CD4-positive, alpha-beta memory T cell (primary cell): ENCODE measurements at places on chromosomes 13 and 19. TPM values are rescaled to one million over a fixed set of nuclear protein-coding genes. Genes with fewer than 3 reads are reported as not detected.

- DNase-seq = no peak
Observed at GRCh38 chr13:34847766-34848165, 94.3 kb upstream of the NBEA start.

- DNase-seq = no peak
Observed at GRCh38 chr19:7480970-7481255, 7.9 kb downstream of the PEX11G start.

DNA sequence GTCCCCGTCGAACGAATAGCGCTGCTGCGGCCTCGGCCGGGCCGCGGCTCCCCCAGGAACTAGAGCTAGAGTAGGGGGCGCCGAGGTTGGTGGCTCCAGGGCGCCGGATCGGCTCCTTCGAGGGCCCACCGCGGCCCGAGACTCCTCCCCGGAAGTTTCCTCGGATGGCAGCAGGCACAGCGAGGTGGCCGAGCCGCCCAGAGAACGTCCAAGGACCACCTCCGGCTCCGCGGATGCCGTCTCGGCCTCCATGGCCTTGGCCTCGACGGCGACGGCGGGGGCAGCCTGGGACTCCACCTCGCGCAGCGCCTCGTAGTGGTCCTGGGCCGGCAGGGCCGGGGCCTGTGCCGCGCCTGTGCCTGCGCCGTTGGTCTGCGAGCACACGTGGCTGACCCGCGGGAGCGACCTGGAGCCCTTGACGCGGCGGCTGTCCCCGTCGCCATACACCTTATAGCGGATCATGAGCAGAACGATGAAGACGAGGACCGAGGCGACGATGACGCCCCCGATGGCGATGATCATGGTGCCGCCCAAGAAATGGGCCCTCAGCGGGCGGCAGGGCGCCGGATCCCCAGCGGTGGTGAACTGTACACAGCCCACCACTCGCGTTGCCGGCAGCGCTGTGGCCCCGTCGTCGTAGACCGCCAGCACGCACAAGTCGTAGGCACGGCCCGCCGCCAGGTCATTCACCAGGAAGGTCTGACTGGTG, 11.8 kb downstream of the IFNL1 start:
- no peak for DNase-seq

- DNase-seq = no peak
Observed at GRCh38 chr19:54133312-54133956, 4.1 kb upstream of the CNOT3 start.

DNA sequence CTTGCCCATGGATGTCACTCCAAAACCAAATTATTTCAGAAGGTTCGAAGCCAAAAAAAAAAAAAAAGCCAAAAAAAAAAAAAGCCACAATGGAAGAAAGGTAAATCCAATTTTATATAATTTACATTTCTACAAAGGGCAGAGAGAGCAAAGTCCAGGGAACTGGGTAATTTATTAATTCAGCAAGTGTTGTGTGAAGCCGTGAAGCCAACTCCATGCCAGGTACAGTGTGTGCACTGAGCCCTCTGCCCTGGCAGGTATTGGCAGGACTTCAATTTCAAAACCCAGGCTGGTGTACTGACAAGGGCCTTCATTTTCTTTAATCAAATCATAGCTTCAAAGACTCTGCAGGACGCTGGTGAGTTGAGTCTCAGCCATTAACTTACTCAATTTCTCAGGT, 5.5 kb upstream of the RFPL4A start:
- DNase-seq = no peak

DNA sequence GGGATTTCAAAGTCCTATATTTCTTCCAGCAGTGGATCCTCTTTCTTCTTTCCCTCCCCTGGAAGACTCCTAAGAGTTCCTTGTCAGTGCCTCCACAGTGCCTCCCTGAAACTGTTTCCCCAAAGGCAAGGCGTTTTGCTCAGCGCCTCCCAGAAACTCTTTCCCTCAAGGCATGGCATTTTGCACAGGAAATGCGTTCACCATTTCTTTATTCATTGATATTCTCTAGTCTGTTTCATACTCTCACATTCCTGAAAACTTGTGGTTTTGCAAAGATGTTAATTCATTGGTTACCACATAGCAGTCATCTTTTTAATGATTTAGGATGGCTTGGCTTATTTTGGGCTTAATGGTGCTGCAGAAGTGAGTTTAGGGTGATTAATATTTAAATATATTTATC, 177.3 kb upstream of the SLC10A2 start:
- no peak for DNase-seq

- no peak for DNase-seq
Observed at GRCh38 chr19:58395220-58395978, at the start of gene RNF225. Gene RNF225 (plus strand): TSS chr19:58395656. CDS start chr19:58396090, 434 bp downstream.

- no peak for DNase-seq
Observed at GRCh38 chr13:73278186-73278585, 219.4 kb downstream of the KLF5 start.

GRCh38 chr19:46618670-46619231, 6.1 kb downstream of the PTGIR start:
- DNase-seq = peak; percentile 53

DNA sequence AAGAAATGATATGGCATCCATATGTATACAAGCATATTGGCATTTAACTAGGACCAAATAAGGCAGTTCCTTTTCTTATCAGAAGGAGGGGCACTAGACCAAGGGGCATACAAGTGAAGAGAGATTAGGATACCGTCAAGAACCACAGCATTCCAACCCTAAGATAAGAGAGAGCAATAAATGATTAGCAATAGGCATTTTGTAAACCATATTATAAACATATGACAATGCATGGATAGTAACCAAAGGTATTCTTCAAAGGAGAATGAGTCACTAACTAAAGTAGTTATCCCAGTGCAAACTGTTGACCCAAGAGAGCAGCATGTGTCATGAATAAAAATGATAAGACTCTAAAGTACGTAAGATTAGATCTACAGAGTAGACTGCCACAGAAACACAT, 500.9 kb upstream of the HTR2A start:
- DNase-seq = no peak

GRCh38 chr19:58154287-58154678, 3.7 kb upstream of the ZNF329 start:
- DNase-seq = no peak

DNA sequence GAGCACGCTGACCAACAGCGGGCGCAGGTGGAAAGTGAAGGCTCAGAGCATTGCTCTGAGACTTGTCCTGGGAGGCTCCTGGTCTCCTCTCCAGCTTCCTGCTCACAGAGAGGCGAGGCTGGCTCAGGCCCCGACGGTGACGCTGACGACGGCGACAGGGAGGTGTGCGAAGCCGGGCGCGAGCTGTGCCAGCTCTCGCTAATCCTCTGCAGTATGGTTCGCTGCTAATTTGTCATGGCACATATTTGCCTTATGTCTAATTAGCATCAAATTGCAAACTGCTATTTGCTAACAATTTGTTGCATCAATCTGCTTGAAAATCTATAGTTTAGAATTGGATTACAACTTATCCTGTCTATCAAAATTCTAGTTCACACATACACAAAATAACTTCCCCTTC, 469.8 kb upstream of the ZNF507 start:
- DNase-seq = no peak

DNA sequence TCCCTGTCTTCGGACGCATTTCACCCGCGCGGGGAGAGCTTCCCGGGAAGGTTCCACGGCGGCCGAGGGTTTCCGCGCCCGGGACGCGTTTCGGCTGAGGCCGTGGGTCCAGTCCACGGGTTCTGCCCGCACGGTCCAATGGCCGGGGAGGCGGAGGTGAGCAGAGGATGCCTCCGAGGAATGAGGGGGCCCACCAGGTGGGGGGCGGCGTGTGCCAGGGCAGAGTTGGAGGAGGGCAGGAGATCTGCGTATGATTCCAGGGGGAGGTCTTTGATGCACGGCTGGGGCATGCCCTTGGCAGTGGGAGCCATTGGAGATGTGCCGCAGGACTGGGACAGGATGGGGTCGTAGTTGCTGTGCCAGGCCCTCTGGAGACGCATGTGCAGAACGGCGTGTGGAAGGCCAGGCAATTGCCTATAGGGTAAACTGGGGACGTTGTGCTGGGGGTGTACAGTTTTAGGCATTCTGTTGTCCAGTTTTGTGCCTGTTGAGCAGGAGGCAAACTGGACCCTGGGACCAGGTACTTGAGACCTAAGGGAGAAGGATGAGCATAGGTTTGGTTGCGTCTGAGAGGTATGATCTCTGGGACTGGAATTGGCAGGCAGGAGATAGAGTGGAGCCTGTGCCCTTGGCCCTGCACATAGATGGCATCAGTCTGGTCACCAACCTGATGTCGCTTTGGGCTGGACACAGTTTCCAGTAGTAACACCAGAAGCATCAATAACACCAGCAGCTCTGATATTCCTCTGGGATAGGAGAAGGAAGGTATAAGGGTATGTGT, 751 bp downstream of the ZNF584 start:
- no peak for DNase-seq

- DNase-seq = no peak
Observed at GRCh38 chr19:55491546-55492360, 3.5 kb downstream of the SSC5D start.

DNA sequence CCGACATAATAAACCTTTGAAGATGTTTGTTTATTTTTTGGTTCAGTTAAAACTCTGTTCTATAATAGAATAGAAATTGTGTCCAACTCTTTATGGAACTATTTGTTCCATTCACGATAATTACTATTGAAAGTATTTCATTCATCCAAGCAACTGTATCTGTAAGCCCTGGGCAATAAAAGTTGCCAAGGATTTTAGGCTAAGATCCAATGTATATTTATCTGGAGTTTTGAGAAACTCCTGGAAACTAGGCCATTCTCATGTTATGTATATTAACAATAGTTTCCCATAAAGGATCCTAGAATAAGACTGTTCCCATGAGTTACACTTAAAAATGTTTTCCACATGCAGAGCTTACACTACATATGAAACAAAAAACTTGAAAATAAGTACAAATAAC, 261.6 kb downstream of the SLITRK6 start:
- DNase-seq = no peak

- DNase-seq = peak; percentile 18
Observed at GRCh38 chr19:54415208-54415900, at the start of gene TTYH1. Gene TTYH1 (plus strand): TSS chr19:54415464. CDS start chr19:54415553, 89 bp downstream.

- no peak for DNase-seq
Observed at GRCh38 chr19:41848666-41849065, 3.8 kb downstream of the DMRTC2 start.

DNA sequence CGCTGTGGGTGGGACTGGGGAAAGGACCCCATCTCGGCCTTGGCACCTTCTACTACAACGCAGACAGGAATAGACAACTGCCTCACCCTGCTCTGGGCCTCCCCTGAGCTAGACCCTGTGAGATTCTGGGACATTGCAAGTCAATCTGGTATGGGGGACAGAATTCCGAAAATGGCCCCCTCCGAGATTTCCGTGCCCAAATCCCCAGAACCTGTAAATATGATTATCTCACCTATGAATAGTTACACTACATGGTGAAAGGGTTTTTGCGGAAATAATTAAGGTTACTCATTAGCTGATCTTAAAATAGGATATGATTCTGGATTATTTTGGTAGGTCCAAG, 618 bp upstream of the ZBTB45 start:
- no peak for DNase-seq

GRCh38 chr19:8257052-8257443, 47.9 kb downstream of the CERS4 start:
- no peak for DNase-seq

DNA sequence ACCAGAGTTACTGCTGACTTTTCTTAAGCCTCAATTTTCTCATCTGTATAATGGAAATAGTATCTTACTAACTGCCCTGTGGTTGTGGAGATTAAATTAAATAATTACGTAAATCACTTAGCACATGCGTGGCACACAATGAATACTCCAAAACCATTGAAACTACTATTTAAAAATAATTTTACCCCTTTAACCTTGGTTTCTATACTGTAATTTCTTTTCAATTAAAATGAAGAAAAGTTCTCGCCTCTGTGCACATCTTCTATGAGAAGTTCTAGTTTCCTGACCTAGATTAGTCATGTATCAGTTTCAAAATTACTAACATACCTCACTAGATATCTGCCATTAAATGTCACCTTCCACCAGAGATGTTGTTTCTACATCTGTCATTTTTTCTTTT, 5.7 kb downstream of the SLITRK1 start:
- no peak for DNase-seq

GRCh38 chr13:46906405-46906804, 9.6 kb upstream of the HTR2A start:
- no peak for DNase-seq

DNA sequence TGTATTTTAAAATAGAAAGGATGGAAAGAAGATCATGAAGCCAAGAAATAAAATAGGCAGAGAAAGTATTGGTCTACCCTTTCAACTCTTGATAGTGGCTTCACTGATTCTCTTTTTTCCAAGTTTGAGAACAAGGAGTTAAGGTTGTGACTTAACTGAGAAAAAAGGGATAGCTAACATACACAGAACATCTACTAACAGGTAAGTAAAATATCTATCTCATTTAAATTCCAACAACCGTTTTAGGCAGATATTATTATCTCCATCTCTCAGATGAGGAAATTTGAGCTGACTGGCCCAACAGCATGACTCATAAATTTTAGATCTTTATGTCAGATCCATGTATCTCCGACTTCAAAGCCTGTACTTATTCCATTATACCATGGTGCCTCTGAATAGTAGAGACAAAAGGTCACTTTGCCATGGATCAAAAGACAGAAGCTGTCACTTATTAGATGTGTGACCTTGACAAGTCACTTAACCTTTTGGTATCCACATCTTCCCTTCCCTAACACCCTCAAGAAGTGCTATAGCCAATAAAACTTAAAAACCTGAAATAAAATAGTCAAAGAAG, 152.1 kb downstream of the DACH1 start:
- no peak for DNase-seq

DNA sequence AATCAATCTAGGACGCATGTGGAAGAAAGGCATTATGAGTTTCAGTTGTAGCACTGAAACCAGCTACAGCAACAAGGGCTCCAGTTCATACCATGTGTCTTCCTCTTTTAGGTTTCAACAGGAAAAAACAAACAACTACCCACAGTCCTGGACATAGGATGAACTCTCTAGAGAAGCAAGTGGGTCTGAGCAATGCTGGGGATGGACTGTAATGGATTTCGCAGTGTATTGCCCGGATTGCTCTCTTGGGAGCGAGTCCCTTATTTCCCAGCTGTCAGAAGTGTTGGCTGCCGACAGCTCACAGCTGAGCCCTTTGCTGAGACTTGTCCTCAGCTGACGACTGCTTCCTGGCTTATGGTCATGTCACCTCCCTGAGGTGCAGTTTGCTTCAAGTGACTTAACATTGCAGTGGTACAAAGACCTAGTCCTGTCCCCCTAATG, 12.1 kb upstream of the MYCBP2 start:
- DNase-seq = no peak

ZNF560 gene
- not detected for total RNA-seq

ZNF91 gene
- total RNA-seq = 113 TPM

SIGLECL1 gene
- total RNA-seq = not detected

LILRB2 gene
- 1.2 TPM for total RNA-seq

PTH2 gene
- not detected for total RNA-seq

IGSF23 gene
- total RNA-seq = not detected

NUCB1 gene
- total RNA-seq = 132 TPM
